ENCODE measurements at places on chromosomes 12 and 14.
A peak's percentile ranks its signal among the peaks of the same experiment; 100 is the strongest.

DNA sequence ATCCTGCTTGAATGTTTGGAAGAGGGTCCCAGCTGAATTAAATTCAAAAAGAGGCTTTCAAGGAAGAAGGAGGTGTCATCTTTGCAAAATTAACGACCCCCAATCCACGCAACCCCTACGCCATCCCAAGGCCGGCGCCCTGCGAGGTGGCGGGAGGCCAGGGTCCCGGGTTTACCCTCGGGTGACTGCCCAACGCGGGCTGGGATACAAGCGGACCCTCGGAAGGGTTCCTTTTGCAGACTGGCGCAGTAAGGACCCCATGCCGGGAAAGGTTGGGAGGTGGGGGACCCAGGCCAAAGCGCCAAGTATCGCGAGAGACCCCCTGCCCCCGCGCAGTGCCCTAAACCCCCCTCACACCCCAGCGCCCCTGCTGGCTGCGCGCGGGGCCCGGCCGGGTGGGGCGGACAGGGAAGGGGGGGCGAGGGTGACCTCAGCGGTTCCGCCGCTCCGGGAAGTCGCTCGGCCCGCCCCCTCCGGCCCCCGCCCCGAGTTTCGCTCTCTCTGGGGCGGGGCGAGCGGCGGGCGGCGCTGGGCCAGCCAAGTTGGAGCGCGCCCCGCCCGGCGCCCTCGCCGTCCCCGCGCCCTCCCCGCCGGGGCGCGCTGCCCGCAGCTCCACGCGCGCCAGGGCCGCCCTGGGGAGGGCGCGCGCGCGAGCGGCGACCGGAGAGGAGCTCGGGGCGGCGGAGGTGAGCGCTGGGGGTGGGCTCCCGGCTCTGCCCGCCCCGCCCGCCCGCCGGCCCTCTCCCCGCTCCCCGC, 708 bp upstream of the ZBTB42 start:
- peak; percentile 66 for DNase-seq

DNA sequence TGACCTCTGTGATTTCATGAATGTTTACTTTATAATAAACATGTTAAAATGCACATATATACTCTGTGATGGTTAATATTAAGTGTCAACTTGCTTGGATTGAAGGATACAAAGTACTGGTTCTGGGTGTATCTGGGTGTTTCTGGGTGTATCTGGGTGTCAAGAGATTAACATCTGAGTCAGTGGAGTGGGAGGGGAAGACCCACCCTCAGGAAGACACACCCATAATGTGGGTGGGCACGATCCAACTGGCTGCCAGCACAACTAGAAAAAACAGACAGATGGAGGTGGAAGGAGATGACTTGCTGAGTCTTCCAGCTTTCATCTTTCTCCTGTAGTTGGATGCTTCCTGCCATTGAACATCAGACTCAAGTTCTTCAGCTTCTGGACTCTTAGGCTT, 11.9 kb downstream of the NUP37 start:
- no peak for DNase-seq

GRCh38 chr12:119665164-119665929, 2.6 kb upstream of the PRKAB1 start:
- DNase-seq = no peak

DNA sequence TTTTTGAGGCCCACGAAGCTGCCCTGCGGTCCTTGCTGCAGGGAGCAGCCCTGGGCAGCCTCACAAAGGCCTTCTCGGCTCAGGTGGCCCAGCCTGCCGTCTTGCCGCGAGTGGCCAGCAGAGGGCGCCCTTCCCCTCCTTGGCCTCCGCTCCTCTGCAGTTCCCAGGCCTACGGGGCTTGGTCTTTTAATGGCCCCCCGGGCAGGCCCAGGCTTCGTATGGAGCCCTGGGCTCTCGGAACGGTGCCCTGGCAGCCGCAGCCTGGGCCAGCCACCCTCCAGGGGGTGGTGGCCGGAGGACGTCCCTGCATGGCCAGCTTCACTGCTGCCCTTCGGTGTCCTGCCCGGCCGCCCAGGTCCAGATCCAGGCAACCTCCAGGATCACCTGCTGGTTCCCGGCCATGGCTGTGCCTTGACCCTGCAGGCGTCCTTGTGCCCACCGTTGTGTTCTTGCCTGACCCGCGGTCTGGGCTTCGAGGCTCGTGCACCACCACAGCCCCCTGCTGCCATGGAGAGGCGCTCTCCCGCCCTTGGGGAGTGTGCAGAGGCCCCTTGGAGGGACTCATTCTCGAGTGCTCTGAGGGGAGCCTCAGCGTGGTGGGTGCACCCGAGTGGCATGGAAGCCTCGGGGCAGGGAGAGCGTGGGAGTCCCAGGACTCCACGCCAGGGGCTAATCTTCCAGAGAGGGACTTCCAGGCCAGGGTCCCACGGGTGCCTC, 9.4 kb downstream of the ASPG start:
- peak; percentile 44 for DNase-seq

DNA sequence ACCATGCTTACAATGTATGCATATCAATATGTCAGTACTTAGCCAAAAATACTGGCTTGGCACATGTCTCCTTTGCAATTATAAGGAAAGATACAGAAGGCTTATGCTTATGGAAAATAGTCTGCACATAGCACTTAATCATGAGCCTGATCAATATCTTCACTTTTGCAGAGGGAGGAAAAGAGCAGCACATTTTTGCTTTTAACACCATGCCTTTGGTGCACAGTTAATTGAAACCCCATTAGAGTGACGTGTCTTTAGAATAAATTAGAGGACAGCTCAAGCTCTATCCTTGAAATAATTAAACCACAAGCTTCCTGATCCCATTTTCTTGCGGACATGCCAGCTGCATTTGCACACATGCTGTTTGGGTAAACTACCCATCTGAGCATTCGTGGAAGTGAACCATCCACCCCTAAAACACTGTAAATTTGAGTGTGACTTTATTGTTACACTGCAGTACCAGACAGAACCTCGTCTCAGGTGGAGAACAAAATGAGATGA, 839.9 kb upstream of the MGAT4C start:
- DNase-seq = no peak
